ENCODE measurements at places on chromosomes 3 and 15.
A peak's percentile ranks its signal among the peaks of the same experiment; 100 is the strongest.

DNA sequence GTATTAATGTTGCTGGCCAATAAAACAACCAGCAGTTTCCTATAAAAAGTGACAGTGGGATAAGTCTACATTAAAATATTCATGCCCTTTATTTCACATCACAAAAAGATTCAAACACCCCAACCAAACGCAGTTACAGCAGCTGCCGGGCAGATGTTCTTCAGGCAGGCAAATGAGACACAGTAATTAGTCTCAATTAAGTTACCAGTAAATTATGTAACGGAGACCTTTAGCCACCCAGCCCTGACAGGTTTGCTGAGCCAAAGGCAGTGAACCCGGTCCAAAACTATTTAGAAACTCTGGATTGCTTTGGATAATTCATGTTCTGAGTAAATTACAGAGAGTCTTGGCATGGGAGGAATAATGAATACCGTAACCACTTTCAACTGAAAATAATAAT, 289.2 kb upstream of the LYSMD4 start:
- no peak for DNase-seq

DNA sequence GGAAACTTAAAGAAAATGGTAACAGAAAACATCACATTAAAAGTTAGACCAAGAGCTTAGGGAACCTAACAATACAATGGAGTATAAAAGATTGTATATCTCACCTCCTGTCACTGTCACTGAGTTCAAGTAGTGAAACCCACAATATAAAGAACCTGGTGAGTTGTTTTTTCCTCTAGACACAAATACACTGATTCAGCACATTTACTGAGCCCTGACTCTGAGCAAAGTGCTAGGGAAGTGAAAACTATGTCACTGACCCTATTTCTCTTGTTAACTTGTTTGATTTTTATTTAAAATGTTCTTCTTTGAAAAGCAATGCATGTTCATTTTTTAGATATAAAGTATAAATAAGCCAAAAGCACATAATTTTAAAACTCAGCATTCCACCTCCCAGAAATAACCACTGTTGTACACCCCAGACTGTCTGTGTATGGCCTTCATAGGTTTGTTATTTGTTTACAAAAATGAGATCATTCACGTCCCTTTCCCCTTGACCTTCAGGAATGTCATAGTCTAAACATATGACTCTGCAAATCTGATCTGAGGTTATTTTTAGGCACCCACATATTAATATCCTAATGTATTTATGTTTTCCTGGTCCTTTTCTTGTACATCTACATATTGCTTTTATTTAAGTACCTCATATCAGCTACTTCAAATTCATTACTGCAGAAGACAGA, 69.2 kb upstream of the CSTA start:
- no peak for DNase-seq

- no peak for DNase-seq
Observed at GRCh38 chr3:124854009-124854408, 33.2 kb downstream of the ITGB5 start.

GRCh38 chr3:59996056-59996455, 946.2 kb upstream of the CFAP20DC start:
- no peak for DNase-seq

- DNase-seq, result no peak
Observed at GRCh38 chr15:63908991-63909390, 75.2 kb upstream of the HERC1 start.

DNA sequence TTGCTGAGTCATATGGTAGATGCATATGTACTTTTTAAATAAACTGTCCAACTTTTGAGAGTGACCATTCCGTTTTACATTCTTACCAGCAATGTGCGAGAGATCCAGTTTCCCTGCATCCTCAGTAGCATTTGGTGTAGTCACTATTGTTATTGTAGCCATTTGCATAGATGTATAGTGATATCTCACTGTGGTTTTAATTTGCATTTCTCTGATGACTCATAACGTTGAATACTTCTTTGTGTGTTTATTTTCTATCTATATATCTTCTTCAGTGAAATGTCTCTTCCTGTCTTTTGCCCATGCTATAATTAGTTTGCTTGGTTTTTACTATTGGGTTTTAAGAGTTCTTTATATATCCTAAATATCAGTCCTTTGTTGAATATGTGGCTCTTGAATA, 255.7 kb upstream of the GRM7 start:
- no peak for DNase-seq

DNA sequence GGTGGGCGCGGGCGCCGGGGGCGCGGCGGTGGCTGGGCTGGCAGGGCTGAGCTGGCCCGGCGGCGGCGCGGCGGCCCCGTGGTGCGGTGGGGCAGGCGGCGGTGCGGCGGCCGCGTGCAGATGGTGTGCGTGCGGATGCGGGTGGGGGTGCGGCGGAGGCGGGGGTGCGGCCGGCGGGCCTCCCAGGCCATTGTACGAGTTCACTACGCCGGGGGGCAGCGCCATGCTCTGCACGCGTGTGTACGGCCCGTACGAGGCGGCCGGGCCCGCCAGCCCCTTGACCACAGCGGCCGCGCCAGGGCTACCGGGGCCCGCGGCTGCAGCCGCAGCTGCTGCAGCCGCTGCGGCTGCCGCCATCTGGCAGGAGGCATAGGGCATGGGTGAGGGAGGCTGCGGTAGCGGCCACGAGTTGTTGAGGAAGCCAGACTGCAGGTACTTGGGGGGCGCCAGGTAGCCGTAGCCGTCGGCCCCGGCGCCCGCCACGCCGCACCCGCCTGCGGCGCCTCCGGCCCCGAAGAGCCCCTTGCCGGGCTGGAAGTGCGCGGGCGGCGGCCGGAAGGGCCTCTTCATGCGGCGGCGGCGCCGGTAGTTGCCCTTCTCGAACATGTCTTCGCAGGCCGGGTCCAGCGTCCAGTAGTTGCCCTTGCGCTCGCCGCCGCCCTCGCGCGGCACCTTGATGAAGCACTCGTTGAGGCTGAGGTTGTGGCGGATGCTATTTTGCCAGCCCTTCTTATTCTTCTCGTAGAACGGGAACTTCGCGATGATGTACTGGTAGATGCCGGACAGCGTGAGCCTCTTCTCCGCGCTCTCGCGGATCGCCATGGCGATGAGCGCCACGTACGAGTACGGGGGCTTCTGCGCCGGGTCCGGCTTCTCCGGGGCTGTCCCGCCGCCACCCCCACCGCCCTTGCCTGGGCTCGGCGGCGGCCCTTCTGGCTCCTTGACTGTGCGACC, 951 bp downstream of the FOXL2 start:
- no peak for DNase-seq

DNA sequence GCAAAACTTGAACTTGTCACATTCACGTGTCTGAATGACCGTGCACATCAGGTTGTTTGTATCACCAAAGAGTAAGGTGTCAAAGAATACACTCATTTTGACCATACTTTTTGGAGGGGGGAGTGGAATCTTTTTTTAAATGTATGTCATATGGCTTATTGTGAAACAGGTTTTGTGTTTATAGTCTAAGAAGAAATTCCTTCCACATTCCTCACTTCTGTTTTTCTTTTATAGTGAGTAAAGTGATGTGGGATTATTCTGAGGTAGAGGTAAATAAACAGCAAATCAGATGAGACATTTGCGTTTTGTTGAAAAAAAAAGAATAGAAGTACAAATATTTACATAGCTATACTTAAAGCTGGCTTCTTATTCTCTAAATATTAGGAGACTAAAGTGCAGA, 33.0 kb downstream of the SRP14 start:
- no peak for DNase-seq

DNA sequence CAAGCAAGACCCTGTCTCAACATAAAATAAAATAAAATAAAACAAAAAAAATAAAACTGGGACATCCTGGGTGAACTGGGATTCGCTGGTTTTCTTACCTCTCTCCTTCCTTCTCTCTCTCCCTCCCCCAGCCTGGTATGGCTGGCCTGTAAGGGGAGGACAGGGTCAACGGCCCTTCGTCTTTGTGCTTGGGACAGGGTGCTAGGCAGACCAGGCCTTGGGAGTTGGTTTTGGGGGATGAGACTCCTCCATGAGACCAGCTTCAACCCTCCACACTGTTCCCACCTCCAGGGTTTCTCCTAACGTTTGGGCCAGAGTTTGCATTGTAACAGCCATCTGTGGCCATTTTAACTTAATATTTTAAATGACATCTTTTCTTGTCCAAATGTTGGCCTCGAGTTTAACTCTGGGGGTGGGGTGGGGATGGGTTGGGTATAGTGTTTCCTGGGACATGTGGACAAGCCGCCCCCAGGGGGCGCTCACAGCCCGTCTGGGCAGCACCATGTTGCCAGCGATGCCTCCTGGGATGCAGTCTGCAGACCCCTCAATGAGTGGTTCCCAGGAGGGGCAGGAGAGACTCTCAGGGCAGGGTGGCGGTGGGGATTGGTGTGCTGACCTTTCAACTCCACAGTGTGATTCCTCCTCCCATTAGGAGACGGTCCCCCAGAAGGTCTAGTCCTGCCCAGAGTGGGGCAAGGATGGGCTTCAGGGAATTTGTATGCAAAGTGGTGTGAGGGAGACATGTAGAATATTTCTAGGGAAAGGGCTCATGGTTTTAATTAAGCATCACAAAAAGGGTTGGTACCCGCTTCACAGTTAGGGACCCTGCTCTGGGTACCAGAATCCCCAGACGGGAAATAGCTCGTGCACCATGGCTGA, 37.7 kb upstream of the LCTL start:
- DNase-seq, result peak; percentile 31

DNA sequence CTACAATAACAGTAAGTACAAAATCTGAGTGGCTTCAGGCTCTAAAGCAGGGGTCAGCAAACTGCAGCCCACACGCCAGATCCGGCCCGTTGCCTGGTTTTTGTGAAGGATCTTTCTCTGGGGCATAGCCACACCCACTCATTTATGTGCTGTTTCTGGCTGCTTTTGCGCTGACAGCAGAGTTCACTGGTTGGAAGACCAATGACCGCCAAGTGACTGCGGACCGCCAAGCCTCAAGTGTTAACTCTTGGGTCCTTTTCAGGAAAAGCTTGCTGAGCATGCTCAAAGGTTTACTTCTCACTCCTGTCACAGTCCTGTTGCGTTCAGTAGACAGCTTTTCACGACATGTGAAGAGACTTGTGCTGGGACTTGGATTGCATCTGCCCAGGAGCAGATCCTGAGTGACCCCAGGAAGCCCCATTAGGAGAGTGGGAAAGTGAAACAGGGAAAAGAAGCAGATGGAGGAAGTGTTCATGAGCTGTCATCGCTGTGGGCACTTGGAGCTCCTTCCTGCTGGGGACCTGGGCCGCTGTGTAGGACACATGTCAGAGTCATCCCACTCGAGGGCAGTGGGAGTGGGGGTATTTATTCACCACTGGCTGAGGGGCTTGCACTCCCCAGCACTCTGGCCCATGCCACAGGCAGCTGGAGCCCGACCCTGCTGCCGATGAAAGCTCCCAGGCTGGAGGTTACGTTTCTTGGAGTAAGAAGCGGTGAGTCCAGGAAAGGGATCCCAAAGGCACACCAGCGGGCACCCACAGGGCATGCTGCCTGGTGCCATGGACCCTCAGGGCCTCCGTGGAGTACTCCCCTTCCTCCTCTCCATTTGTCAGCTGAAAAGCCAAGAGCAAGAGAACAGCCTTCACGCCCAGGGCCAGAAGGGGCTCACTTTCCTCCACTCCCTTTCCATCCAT, 249.1 kb downstream of the PLCL2 start:
- no peak for DNase-seq

GRCh38 chr3:58350627-58351013, 17.9 kb downstream of the PXK start:
- DNase-seq, result peak; percentile 30

- no peak for DNase-seq
Observed at GRCh38 chr3:100748967-100749366, 39.7 kb downstream of the TFG start.

DNA sequence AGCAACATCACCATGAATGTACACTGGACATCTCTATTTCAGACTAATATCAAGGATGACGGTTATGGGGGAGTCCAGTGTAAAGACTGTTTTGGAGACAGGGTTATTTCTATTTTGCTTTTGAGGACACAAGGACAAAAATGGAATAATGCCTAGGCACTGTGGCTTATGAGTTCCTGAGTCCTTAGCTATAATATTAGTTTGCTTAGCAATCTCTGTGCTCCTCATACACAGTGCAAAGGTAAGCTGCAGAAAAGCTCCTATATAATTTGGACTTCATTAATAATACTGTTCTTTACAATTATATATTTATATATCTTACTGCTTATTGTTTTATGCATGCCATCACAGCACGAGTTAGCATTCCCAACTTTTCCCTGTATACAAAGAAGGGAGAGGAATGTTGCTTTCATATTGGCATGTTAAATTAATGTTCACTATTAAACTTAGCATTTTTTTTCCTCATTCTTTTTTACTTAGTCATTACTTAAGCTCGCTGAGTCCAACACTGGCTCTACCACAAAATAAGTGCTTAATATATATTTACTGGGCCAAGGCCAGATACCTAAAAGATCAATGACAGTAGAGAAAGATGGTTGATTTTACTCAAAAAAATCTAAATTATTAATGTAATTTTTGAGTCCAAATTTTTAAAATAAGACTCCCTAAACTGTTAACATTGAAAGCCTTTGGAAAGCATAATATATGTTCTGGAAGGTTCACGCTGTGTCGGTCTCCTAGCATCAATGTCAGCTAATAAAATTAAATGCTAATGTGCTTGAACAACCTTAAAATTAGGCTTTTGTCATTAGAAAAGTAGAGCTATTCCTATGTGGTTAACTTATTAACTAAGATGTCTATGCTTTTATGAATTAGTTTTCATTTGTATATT, 13.8 kb downstream of the THBS1 start:
- DNase-seq, result no peak

- DNase-seq, result no peak
Observed at GRCh38 chr3:113304102-113304501, 92.7 kb downstream of the BOC start.

DNA sequence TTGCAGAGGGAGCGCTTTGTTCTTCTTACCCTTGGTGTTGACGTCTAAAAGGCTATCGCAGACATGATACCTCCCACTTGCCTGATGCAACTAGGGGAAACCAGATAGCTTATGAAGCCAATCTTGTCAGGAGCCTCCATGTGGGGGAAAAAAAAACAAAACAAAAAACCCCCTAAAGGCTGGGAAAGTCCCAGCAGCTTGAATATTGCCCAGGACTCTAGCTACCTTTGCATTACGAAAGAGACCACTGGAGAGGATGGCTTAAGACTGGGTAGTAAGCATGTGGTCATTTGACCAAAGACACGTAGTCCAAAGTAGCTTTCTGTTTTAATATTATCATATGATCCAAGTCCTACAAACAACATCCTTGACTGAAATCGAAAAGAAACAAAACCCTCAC, 120.7 kb upstream of the WNT5A start:
- DNase-seq, result no peak

- no peak for DNase-seq
Observed at GRCh38 chr15:48654801-48655200, 9.3 kb upstream of the FBN1 start.

GRCh38 chr15:100439514-100439913, 89.2 kb downstream of the CERS3 start:
- DNase-seq, result no peak

All from brain microvascular endothelial cell (primary cell).